ENCODE measurements at places on chromosomes 1 and 21. TPM values are rescaled to one million over a fixed set of nuclear protein-coding genes. Genes with fewer than 3 reads are reported as not detected.

Gene NHLH1
- 0.69 TPM for total RNA-seq

- H3K27ac ChIP-seq = no peak overlapping the region
- peaks cover 67% of the 10 kb centered on the region for H3K27me3 ChIP-seq
- H3K4me3 ChIP-seq = no peak overlapping the region
Measured at GRCh38 chr1:208242146-208242545, 2.0 kb downstream of the PLXNA2 start.

GRCh38 chr1:156528231-156528630, 27.7 kb upstream of the MEF2D start:
- H3K27ac ChIP-seq = no peak overlapping the region
- no peak for DNase-seq
- H3K27me3 ChIP-seq = no peaks in the 10 kb centered on the region

DNA sequence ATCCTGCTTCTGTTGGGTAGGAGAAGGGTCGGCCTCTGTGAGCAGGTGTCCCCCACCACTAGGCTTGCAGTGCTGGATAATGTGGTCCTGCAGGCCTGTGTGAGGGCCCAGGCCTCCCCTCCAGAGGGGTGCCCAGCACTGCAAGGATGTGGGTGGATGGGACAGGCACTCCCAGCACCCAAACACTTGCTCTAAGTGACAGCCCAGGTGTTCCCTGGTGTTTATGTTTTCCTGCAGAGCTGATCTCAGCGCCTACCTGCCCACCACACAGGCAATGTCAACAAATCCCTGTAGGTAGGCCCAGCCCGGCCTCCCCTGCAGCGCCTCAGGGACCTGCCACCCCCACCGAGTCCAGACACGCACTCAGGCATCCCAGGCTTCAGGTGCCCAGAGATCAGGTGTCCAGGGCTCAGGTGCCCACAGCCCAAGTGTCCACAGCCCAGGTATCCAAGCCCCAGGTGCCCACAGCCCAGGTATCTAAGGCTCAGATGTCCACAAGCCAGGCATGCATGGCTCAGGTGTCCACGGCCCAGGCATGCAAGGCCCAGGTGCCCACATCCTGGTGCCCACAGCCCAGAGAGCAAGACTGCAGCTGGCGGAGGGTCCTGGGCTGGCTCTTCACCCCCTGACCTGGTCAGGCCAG, 59.2 kb downstream of the WNT9A start:
- DNase-seq = no peak
- no peaks in the 10 kb centered on the region for H3K36me3 ChIP-seq
- no peaks in the 10 kb centered on the region for H3K27me3 ChIP-seq
- peaks cover 10% of the 10 kb centered on the region for H3K4me1 ChIP-seq
- H3K4me3 ChIP-seq = no peak overlapping the region

- no peaks in the 10 kb centered on the region for H3K4me1 ChIP-seq
- no peaks in the 10 kb centered on the region for H3K27me3 ChIP-seq
- no peak overlapping the region for H3K4me3 ChIP-seq
- H3K36me3 ChIP-seq = peaks cover 16% of the 10 kb centered on the region
- H3K27ac ChIP-seq = no peak overlapping the region
- no peak for DNase-seq
Measured at GRCh38 chr1:212364985-212365384, 49.7 kb downstream of the PACC1 start.
